ENCODE measurements at places on chromosomes 3 and 15.

- no peak for DNase-seq
These were observed 89.3 kb upstream of the TRIM42 start for GRCh38 chr3:140588558-140588957.

DNA sequence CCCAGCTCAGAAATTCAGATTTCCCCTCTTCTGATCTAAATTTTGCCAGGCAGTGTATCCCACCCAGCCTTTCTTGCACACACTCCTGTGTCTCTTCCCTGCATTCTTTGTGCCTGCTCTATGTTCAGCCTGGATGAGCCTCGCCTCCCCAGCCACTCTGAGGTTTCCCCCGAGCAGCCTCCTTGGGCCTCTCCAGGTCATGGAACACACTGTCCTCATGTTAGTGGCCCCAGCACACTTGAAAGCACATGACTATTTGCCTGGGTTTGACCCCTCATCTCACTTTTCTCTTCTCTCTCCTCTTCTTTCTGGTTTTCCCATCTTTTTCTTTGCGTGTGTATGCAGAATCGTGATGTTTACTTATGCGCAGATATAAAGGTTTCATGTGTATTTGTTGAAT is 3.1 kb downstream of the THSD4 start:
- DNase-seq, result no peak

- DNase-seq, result no peak
These were observed 14.1 kb downstream of the WDR53 start for GRCh38 chr3:196554205-196554604.

- DNase-seq, result no peak
These were observed 6.3 kb upstream of the PXK start for GRCh38 chr3:58326267-58326900.

GRCh38 chr3:149647812-149648211 is 10.0 kb downstream of the WWTR1 start:
- no peak for DNase-seq

GRCh38 chr3:157122116-157122515 is 37.8 kb downstream of the CCNL1 start:
- no peak for DNase-seq

DNA sequence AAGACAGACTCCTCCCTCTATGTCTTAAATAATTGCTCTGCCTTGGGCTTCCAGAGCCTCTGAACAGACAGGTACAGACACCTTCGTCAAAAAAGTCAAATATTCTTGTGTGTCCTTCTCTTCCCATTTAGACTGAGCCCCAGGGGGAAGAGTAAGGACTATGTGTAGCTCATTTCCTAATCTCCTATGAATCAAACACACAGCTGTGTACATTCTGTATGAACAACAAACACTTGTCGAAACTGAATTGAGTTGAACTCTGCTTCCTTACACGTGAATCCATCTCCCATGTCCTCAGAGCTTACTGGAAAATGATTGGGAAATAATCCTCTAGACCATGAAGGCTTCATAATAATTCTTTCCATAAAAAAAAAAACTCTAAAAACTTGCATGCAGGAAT is 80.8 kb downstream of the MOBP start:
- no peak for DNase-seq
